Stimulated activated CD8-positive, alpha-beta memory T cell treated with anti-CD3 and anti-CD28 coated beads, Interleukin-2, amount 100 ng/mL, for 1 hour (primary cell): ENCODE measurements at places on chromosomes 12 and 14.

DNA sequence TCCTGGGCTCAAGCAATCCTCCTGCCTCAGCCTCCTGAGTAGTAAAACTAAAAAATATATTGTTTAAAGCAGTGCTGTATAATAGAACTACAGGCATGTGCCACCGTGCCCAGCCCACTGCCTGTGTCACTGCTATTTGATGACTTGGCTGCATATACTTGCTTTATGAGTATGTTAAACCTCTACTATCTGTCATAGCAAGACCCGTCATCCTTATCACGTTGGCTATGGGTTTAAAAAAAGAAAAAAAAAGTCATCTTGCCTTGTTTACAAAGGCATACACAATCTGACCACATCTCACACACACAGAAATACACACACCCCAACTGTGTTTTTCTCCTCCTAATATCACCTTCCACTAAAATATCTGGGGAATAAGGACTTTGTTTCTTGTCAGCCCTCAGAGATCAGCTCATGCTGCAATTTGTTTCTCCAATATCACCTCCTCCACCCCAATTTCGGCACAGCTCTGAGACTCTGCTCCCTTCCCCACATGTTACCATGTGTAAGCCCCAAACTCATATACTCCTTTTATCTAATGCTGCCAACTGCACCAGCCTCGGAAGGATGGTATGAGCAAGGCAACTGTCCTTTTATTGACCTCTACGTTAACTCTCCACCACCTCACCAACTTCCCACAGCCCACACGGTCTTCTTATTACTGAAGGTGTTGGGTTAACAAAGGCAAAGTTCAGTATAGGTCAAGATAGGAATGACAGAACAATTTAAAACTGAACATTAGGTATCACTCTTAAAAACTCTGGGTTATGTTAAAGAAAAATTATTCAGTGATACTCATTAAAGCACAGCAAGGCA lies 802 bp upstream of the TMPRSS12 start:
- DNase-seq, result no peak

GRCh38 chr12:103751600-103751999 lies 89.4 kb downstream of the NT5DC3 start:
- DNase-seq, result no peak

GRCh38 chr14:70658899-70659298 lies 17.2 kb downstream of the TTC9 start:
- no peak for DNase-seq

DNA sequence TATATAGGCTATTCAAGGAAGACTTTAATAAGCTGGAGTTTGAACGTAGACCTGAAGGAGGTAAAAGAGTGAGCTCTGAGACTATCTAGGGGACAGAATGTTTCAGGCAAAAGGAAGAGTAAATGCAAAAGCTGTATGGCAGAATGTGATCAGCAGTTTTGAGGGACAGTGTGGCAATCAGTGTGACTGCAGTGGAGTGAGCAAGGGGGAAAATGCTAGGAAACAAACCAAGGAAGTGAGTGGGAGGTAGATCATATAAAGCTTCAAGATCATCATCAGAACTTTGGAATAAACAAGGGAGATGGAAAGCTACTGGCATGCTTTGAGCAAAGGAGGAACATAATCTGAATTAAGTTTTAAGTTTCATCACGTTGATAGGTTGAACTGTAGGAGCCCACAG lies 67.5 kb upstream of the BTG1 start:
- DNase-seq, result no peak

- DNase-seq, result no peak
Measured at GRCh38 chr12:122413516-122414404, 8.7 kb downstream of the CLIP1 start.

GRCh38 chr12:111864913-111865312 lies 22.9 kb downstream of the MAPKAPK5 start:
- DNase-seq, result no peak

GRCh38 chr14:33163600-33163999 lies 224.9 kb downstream of the NPAS3 start:
- no peak for DNase-seq

- DNase-seq, result no peak
Measured at GRCh38 chr12:58378028-58378427, 436.7 kb downstream of the ATP23 start.

GRCh38 chr14:101458741-101459550 lies 102.3 kb upstream of the DIO3 start:
- DNase-seq, result no peak

DNA sequence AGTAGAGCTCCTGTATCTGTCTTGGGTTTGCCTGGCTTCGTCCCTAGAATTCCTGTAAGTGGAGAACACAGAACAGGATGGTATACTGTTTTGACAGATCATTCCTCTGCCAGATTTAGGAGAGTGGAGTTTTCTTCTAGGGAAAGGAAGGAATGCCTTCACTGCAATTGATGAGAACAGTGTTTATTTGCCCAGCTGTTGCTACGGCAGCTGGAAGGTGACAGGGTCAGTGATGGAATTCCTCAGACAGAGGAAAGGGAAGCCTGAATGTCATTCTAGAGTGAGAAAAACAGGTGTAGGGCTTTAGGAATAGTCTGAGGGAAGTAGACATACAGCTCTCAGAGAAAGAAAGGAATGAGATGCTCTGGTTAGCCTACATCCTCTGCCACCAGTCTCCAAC lies 11.7 kb downstream of the CSRNP2 start:
- no peak for DNase-seq

- DNase-seq, result no peak
Measured at GRCh38 chr12:31890295-31891285, 68.6 kb upstream of the RESF1 start.

DNA sequence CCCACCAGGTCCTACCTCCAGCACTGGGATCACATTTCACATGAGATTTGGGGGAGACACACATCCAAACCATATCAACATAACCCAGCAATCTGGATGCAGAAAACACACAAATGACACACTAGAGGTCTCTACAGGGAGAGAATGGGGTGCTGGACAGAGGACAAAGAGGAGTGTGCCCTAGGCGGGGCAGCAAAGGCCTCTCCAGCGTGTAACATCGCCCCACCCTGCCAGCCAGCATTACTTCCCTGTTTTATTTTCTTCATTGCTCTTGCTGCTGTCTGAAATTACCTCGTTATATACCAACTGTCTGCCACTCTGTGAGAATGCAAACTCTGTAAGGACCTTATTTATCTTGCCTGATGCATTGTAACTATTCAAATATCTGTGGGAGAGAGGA lies 61.1 kb downstream of the RIMBP2 start:
- no peak for DNase-seq

DNA sequence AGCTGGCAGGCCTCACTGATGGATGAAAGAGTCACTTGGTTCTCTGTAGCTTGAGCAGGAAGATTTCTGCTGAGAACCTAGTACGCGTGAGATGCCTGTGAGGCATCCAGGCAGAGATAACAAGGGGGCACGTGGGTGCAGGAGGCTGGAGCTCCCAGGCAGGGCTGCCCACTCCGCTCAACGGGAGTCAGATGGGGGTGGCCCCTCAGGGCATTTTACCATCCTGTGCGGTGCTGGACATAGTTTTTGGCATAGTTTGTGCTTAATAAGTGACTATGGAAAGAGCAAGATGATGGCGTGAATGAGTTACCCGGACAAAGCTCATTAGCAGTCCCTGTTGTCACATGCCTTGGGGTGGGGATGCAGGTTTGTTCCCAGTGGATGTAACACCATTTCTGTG lies 182.8 kb downstream of the TSPAN9 start:
- no peak for DNase-seq

- no peak for DNase-seq
Measured at GRCh38 chr12:11738450-11738849, 89.0 kb downstream of the ETV6 start.

DNA sequence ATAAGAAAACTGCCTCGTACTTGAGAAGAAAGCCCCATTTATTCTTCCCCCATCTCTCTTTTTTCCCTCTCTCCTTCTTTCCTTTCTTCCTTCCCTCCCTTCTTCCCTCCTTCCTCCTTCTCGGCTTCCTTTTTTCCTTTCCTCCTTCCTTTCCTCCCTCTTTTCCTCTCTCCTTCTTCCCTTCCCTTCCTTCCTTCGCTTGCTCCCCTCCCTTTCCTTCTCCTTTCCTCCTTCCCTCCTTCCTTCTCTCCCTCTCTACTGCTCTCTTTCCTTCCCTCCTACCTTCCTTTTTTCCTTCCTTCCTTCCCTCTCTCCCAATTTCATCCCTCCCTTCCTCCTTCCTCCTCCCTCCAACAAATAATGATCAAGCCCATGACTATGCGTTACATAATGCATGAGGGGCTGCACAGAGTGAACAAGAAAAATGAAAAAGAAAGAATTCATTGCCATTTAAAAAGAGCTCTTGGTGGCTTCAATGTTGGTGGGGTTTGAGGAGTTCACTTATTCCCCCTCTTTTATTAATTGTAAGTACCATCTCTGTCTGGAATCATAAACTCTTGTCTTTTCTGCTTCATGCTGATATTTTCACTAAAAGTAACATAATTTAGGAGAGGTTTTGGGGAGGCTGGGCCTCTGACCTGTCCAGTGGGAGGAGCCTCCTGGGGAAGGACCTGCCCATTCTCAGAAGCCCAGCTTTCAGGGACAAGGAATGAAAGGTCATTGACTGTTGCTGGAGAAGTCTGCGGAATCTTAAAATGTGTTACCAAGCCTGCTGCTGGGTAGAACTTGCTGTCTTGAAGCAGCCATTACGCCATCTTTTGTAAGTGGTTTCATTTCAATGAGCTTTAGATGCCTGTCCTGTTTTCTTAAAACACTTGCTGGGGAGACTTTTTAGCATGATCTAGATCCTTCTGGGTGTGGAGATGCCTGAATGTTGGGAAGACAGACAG lies 144.3 kb downstream of the CHST11 start:
- DNase-seq, result no peak

- DNase-seq, result no peak
Measured at GRCh38 chr14:32481707-32482106, 152.6 kb downstream of the AKAP6 start.

- DNase-seq, result no peak
Measured at GRCh38 chr14:82080370-82080769, 546.7 kb upstream of the SEL1L start.

- no peak for DNase-seq
Measured at GRCh38 chr12:22982635-22983034, 357.7 kb downstream of the ETNK1 start.

DNA sequence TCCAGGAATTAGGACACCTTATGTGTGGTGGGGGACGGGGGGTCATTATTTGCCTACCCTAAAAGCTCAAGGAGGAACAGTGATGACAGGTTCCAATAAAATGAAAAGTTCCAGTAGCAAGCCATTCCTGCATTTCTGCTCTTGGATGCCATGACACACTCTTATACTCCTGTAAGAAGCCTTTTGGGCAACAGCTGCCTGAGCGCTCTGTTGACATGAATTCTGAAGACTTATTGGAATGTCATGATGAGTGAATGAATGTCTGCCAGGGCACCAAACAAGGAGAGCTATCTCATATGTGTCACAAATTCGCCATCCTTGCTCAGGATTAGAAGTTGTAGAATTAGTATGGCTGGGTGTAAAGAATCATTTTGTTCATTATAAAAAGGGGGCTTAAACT lies 36.3 kb downstream of the PTGER2 start:
- no peak for DNase-seq

DNA sequence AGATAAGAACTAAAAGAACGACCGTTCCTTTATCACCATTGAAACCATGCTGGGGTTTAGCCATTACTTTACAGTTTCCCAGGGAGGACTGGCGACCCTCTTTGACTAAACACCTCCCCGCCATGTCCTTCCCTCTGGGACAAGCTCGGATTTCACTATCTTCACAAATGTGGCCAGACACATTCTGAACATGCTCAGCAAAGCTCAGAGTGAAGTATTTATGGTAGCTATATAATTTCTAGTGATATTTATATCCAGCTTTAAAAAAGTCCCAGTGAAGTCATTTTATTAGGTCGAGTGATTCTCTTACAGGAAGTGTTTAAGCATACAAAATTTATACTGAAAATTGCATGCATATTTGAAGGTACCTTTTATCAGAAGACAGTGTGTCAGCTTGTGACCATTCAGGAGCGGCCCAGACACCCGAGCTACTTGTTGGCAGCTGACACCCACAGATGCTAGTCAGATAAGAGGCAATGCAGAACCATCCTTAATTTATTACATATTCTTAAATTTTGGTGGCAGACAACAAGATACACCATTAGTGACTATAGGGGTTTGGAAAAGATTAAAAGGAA lies 36.8 kb downstream of the NIN start:
- no peak for DNase-seq

GRCh38 chr14:37711831-37712475 lies 116.5 kb downstream of the TTC6 start:
- no peak for DNase-seq

- DNase-seq, result no peak
Measured at GRCh38 chr12:116245189-116245588, 32.3 kb downstream of the MED13L start.

GRCh38 chr12:33825442-33825841 lies 196.9 kb upstream of the ALG10 start:
- no peak for DNase-seq

GRCh38 chr12:39571351-39571750 lies 48.3 kb downstream of the ABCD2 start:
- no peak for DNase-seq

DNA sequence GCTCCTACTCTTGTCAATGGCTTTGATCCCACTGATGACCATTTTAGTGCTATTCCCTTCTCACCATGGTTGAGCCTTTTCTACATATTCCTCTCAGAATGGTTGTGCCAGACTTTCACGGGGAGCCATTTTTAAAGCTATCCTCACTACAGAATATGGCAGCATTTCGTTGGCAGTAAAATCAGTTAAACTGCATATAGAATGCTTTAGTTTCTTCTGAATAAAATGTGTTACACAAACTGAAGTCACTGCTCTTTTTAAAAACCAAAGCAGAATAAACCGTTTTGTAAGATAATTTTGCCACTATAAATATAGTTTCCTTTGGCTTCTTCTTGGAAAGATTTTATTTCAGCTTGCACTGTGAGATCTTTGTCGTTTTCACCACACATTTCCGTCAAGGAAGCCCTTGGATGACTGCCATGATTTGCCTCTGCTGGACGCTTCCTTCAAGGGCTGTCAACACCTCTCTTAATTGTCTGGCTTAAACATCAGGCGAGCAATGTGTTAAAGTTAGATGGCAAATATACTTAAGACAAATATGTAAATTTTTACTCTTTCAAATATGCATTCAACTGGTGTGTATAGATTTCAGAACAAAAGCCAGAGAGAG lies 624.2 kb downstream of the DIO2 start:
- DNase-seq, result no peak

GRCh38 chr14:54785136-54785777 lies 117.4 kb downstream of the GCH1 start:
- no peak for DNase-seq

DNA sequence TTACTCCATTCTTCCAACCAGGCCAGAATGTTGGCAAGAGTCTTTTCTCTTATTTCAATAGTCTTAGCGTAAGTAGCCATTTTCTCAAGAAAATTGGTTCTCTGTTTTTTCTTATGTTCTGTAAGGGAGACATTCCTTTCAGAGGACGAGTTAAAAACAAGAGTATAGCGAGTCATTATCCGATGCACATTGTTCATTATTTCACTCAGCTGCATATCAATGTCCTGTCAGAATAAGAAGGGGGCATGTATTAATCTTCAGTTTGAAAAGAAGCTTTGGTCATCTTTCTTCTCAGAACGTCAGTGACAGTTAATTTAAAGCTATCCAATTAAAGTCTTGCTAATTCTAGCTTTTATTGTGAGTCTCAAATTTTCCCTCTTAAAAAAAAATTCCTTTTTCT lies 33.3 kb downstream of the FAM186A start:
- no peak for DNase-seq

- no peak for DNase-seq
Measured at GRCh38 chr14:69090187-69090789, 62.6 kb downstream of the DCAF5 start.

GRCh38 chr12:49923880-49924556 lies 20.3 kb upstream of the FAIM2 start:
- no peak for DNase-seq
